ENCODE measurements at places on chromosomes 5 and 9.

- peak; percentile 83 for DNase-seq
Observed at GRCh38 chr9:81562231-81563019, 126.9 kb downstream of the TLE1 start.

DNA sequence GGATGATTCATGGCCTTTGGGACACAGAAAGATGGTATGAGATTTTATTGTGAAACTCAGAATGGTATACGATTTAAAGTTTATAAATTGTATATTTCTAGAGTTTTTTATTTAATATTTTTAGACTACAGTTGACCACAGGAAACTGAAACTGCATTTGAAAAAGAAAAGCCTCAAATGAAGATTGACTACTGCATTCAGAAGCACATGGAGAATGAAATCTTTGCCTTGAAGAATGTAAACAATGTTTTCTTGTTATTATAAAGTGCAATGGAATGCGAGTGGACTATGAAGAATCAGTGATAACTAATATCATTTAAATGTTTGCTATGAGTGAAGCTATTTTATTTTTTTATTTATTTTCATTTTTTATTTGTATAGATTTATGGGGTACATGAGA, 169.1 kb upstream of the CDH18 start:
- no peak for DNase-seq

- no peak for DNase-seq
Observed at GRCh38 chr5:141343953-141344463, 379 bp downstream of the PCDHGA3 start.

- DNase-seq: no peak
Observed at GRCh38 chr5:81698813-81699212, 52.1 kb downstream of the SSBP2 start.

DNA sequence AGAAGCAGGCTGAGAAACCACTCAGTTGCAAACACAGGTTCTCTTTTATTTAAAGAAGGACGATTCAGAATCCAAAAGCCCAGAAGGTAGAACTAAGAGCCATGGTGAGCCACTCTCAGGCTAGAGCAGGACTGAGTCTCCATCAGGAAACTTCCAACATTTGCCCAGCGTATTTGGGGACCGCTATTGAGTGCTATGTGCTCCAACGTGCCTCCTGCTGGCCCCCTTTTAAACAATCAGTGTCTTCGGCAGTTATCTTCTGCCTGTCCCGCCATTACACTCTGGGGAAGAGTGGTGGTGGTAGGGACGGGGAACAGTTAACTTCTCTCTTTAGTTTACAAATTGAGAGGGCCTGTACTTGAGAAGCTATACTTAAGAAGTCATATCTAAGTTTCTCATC, 78.1 kb downstream of the DENND1A start:
- no peak for DNase-seq

DNA sequence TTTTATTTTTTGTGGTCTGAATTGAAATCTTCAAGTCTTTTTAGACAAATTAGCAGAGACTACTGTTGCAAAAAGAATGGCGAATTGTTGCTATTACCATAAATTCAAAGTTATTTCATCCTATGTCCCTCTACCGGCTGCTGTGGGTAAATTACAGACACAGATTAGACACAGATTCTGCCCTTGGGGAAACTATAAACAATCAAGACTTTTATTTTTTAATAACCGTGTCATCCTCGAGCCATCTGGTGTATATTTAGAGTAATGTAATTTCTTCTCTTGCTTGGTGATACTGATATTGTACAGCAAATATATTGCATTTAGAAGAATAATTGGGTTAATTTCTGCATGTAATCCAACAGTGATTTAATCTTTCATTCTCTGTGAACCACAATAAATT, 228.0 kb upstream of the ADAMTSL1 start:
- no peak for DNase-seq

DNA sequence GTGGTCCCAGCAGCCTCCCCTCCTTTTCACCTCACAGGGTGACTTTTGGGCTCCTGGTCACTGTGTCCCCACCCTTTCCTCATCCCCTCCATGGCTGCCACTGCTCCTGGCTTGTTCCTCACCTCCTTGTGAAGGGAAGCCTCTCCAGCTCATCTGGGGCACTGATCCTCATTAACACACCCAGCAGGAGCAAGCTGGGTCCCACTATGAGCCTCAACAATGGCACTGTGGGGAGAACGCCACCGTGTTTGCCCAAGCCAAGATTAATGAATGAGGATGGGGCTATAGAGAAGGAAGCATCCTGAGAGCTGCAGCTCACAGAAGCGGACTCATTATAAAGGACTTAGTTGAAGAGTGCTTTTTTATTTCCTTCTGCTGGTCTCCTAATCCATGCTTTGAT, 118.4 kb downstream of the MARCHF11 start:
- no peak for DNase-seq
